GM23248 (cell line): ENCODE measurements at places on chromosomes 6 and 20. TPM values are rescaled to one million over a fixed set of nuclear protein-coding genes. Genes with fewer than 3 reads are reported as not detected.

The CRYBG1 gene
- 1.9 and 2.1 TPM in 2 replicates for polyA plus RNA-seq

The ARG1 gene
- polyA plus RNA-seq, result not detected in 2 replicates

The SCUBE3 gene
- 21.6 and 24.0 TPM in 2 replicates for polyA plus RNA-seq

The PSORS1C2 gene
- 0.16 TPM in 1 of 2 replicates, not detected in the other for polyA plus RNA-seq

The APCDD1L gene
- polyA plus RNA-seq, result 15.7 and 16.6 TPM in 2 replicates

The GHRH gene
- not detected in 2 replicates for polyA plus RNA-seq

The LY6G6C gene
- polyA plus RNA-seq, result not detected in 2 replicates

The BMP2 gene
- 0.33 and 0.34 TPM in 2 replicates for polyA plus RNA-seq
